Activated CD4-positive, alpha-beta memory T cell treated with anti-CD3 and anti-CD28 coated beads for 36 hours (primary cell): ENCODE measurements at places on chromosomes 1 and 21.
A peak's percentile ranks its signal among the peaks of the same experiment; 100 is the strongest.

DNA sequence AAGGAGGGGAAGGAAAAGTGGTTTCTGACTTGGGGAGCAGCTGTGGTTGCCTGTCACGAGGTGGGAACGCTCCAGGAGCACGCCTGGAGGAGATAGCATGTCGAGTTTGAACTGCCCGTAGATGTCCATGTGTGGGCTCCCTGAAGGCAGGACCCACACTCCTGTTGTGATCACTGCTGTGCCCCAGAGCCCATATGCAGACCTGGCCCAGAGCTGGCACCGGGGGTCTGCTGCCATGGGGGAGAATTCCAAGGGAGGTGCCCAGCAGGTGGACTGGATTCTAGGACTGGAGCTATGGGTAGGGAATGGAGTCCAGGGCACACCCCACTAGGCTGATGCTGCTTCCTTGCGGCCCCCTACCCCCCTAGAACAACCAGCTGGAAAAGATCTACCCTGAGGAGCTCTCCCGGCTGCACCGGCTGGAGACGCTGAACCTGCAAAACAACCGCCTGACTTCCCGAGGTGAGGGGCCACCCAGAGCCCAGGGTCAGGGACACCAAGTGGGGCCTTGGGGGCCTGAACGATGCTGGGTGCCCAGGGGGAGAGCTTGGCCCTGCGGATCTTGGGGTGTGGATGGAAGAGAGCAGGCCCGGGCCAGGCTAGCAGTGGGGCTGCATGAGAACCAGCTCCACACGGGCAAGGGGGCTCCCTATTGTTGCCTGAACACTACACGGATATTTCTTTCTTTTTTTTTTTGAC is 9.3 kb downstream of the PODN start:
- H3K27ac ChIP-seq: no peak overlapping the region
- no peak overlapping the region for H3K4me3 ChIP-seq
- DNase-seq: no peak
- H3K4me1 ChIP-seq: no peaks in the 10 kb centered on the region
- H3K27me3 ChIP-seq: no peaks in the 10 kb centered on the region

- H3K27me3 ChIP-seq: peaks cover 9% of the 10 kb centered on the region
- no peaks in the 10 kb centered on the region for H3K4me1 ChIP-seq
- no peak overlapping the region for H3K27ac ChIP-seq
- no peak overlapping the region for H3K4me3 ChIP-seq
Observed at GRCh38 chr1:47645151-47645550, 207.3 kb downstream of the FOXD2 start.

DNA sequence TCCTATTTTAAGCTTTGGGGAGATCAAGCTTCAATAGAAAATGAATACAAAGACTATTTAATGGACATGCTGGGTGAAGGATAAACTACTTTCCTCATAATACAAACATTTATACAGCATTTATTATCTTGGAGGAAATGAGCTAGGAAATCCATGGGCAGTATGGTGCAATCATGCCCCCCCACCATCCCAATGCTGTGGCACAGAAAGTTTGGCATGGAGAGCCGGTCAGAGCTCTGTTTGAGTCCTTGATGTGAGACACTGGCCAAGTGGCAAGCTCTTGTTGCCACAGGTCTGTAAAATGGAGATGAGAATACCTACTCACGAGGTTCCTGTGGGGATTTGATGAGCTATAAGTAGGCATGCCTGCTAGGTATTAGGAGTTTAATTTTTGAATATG is 120.6 kb downstream of the MAB21L3 start:
- no peak for DNase-seq
- no peak overlapping the region for H3K27ac ChIP-seq
- H3K27me3 ChIP-seq: no peaks in the 10 kb centered on the region
- H3K4me1 ChIP-seq: peaks cover 14% of the 10 kb centered on the region
- no peaks in the 10 kb centered on the region for H3K36me3 ChIP-seq

- peak within 1 kb of the TSS; percentile 65 for H3K27ac ChIP-seq
- peak within 1 kb of the TSS; percentile 80 for H3K4me3 ChIP-seq
- peaks cover 39% of the 10 kb centered on the region for H3K4me1 ChIP-seq
- DNase-seq: peak; percentile 82
Observed at GRCh38 chr1:234478481-234479309, at the start of gene TARBP1. TSS of gene TARBP1 (minus strand) at chr1:234479179. CDS start at chr1:234479103, 76 bp downstream.
